Stimulated activated CD4-positive, alpha-beta T cell treated with anti-CD3 and anti-CD28 coated beads, Interleukin-4, amount 100 ng/mL, for 48 hours (primary cell): ENCODE measurements at places on chromosomes 3 and 15.

- DNase-seq, result no peak
These were observed 4.5 kb downstream of the CDHR4 start for GRCh38 chr3:49794926-49795905.

DNA sequence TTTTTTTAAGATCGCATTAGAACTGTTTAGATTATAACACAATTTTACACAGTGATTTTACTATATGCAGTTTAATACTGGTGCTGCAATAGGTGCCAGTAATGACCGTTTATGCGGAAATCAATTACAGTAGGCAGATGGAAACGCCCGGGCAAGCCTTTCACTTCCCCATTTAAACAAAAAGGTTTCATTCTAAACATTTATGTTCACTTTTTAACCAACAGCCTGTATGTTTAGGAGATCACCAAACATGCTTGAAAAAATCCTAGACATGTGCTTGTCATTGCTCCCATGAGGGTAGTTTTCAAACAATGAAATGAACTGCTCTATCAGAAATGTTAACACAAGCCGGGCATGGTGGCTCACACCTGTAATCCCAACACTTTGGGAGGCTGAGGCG, 2.7 kb downstream of the BNIP2 start:
- no peak for DNase-seq

GRCh38 chr15:70703096-70703878, 60.1 kb downstream of the UACA start:
- no peak for DNase-seq

GRCh38 chr3:153599685-153600084, 437.7 kb downstream of the RAP2B start:
- no peak for DNase-seq

DNA sequence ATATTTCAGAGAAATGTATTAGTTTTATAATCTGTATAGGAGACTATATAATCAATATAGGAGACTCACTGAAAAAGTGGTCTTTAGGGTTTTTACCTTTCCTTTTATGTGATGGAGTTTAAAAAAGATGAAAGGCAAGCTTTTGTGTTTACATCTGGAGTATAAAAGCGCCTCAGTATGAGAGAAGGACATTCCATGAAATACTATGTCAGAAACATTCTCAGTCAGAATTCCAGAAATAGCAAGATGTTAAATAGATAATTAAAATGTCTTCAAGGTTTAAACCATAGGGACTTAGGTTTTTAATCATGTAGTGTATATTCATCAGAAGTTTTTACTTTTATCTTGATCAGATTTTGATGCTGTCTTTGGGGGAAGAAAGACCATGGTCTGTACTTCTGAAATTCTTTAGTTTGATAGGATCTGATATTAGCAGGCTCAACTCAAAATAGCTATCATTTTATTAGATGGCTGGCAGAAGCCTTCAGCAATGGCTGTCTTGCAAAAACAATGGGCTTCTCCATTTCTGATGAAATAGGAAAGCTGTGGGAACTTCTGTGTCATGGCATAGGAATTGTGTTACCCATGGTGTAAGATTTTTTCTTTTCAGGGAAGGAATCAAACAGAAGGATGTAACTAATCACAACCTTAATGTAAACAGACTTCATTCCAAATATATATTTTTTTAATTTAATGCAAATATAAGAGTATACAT, 209.6 kb upstream of the PLSCR5 start:
- DNase-seq, result no peak

- DNase-seq, result no peak
These were observed 44.3 kb downstream of the CERS3 start for GRCh38 chr15:100484443-100484842.

DNA sequence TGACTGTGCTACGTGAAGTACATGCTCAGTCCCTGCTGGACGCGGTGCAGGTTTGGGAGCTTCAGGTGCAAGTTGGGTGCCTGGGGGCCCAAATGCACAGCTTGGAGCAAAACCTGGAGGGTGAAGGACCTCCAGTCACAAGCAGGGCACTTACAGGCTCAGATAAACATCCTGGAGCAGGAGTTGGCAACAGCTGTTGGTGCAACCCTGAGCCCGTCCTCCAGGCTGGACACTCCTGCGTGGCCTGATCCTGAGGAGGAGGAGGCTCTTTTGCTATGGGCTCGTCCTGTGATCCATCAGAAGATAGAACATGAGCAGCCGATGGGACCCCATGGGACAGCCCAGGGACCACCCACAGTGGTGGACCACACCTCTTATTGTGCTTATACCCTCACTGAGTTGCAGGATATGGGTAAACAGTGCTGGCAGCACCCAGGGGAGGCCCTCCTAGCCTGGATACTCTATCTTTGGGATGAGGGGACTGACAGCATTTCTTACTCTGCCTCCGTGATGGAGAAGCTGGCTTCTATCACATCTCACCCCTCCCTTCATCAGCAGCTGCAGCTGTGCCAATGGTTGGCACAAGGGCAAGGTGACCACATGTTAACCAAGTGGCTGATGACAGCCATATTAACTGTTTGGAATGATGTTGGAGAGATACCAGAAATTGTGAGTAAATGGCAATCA, 301.6 kb downstream of the ZPLD1 start:
- no peak for DNase-seq

DNA sequence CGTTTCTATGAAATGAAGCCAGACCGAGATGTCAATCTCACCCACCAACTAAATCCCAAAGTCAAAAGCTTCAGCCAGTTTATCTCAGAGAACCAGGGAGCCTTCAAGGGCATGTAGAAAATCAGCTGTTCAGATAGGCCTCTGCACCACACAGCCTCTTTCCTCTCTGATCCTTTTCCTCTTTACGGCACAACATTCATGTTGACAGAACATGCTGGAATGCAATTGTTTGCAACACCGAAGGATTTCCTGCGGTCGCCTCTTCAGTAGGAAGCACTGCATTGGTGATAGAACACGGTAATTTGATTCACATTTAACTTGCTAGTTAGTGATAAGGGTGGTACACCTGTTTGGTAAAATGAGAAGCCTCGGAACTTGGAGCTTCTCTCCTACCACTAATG, 41.9 kb upstream of the TRA2B start:
- no peak for DNase-seq

DNA sequence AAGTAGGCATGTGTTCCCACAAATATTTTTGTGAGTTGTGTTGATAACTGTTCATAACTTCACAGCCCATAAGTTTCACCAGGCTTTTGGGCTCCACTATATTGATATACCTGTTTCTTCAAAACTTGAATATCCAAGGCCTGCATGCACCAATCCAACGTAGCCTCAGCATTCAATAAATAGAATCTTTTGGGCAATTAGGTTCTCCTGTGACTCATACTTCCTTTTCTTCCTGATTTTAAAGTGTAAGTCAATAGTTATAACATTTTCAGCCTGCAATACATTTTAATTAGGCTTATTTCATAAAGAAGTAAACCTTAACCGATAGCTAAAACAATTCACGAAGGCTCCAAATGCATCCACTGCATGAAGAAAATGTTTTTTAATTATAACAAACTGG, 97.8 kb upstream of the SPRED1 start:
- DNase-seq, result no peak
